ENCODE measurements at places on chromosomes 4 and X.

DNA sequence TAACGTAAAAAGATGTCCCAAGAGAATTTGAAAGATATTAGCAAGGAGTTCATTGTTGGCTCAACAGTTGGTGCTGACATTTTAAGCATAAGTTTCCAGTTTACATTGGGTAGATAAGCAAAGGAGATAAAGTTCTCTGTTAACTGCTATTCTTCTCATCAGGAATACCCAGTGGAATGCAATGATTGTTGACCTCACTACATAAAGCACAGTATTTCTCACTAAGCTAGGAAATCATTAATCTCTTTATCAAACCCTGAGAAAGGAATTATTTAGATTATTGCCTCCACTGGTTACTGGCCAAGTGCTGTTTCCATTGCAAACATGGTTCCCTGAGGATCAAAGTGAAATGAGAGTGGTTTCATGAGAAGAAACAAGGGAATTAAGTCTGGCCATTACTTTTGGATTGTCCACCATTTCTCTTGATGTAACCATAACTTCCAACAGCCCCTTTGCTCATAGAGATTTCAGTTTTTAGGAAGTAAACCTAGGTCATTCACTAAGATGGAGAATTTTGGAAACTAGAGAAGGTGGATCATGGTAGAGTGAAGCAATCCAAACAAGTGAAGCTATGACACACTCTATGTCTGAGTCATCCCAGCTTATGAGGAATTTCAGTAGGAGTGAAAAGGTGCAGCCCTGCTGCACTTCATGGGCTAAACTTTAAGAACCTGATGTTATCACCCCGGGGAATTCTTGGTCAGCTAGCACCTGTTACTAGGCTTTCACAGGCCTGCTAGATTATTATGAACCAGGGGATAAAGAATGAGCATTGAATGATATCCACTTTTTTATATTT, 163.4 kb downstream of the AREG start:
- no peak for DNase-seq

DNA sequence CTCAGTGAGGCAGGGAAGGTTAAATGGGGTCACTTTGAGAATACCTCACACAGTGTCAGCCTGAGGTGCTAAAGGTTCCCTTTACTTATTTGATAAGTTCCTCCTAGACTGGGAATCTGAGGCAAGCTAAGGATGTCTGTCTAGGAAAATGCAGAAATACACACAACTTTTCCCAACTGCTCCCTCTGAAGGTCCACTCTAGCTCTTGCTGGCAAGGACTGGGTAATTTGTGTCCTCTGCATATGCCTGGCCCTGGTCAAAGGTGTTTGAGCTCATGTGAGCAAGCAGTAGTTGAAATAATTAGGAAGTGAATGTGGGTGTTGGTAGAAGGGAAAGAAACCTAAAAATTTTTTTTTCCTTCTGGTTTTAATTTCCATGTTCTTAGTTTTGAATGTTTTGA, 21.3 kb downstream of the TXLNG start:
- no peak for DNase-seq

DNA sequence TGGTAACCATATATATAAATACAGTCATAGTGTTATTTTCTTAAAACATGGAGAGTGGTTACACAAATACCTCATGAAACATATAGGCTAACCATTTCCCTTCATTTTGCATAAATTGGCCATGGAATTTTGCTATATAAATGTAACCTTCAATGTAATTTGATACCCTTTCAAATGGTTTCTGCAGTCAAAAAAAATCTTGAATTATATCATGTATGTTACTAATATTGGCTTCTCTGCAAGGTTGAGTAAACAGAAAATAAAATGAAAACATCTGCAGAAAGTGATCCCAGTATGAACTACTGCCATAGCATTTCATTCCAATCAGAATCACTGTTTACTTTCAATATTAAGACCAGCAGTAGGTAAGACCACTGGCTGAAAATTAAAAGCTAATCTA, 1165.9 kb upstream of the TENM3 start:
- no peak for DNase-seq

DNA sequence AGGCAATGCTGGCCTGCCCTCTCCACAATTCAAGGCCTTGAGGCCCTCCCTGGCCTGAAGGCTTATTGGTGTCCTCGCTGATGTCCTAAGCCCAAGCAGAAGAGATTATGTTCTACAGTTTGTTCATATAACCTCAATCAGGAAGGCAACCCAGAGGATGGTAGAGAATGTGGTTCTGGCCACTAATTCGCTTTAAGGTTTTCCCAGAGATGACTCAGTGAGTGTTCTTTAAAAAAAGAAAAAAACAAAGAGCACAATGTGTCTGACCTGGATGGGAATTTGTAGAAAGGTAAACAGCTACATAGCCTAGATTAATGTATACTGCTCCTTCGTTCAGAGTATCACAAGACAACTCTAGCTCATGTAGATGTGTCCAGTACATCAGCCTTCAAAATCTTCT, 66.0 kb downstream of the MANBA start:
- DNase-seq = no peak

DNA sequence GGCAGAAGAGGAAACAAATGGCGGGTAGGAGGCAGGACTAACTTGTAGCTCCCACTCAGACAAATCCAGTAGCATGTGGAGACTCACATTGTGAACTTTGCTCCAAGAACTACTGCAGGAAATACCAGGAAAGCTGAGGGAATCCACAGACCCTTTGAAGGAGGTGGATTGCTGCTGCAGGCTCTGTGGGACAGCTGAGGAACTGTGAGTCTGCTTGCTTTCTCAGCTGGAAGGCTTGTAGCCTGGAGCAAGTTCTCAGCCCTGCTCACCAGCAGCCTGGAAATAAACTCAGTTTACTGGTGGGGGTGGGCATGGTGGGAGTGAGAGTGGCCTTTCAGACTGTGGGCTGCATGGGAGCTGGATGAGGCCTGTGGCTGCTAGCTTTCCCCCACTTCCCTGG, 16.0 kb downstream of the RTL3 start:
- no peak for DNase-seq

- no peak for DNase-seq
These were observed 56.7 kb downstream of the MTM1 start for GRCh38 chrX:150625097-150625496.

DNA sequence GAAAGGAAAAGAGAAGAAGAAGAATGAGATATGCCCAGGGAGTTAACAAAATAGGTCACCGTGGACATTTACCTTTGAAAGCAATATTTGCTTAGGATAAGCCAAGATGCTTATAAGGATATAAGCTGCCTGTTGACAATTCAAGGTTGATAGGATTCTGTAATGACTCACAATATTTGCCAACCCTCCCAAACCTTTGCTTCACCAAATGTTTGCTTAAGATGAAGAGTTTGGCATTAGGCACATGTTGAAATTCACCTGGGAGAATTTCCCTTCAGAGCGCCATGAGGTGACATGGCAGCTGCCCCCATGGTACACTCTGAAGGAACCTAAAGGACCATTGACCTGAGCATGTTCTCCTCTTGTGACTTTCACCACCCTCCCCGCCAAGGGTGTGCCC, 4.6 kb downstream of the PALLD start:
- no peak for DNase-seq

- DNase-seq = peak; percentile 36
These were observed 30.8 kb downstream of the HERC3 start for GRCh38 chr4:88623097-88623496.

- DNase-seq = no peak
These were observed 276.3 kb upstream of the GALNT7 start for GRCh38 chr4:172892300-172892699.

DNA sequence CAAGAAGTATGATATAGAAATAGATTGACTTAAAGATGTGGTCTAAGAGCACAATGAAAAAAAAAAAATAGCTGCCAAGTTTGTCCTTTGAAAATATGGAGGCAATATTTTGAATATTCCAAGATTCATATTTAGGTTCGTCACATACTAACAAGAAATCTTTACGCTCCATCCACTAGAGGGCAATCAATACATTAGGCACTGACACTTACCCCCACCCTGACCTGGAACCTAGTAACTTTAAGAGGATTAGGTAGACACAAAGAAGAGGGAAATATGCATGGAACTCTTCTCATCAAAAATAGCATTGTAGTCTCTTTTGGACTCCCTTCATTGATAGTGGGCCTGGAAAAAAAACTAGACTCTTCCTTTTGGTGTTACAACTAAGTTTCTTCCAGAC, 1108.1 kb downstream of the PCDH19 start:
- DNase-seq = no peak

DNA sequence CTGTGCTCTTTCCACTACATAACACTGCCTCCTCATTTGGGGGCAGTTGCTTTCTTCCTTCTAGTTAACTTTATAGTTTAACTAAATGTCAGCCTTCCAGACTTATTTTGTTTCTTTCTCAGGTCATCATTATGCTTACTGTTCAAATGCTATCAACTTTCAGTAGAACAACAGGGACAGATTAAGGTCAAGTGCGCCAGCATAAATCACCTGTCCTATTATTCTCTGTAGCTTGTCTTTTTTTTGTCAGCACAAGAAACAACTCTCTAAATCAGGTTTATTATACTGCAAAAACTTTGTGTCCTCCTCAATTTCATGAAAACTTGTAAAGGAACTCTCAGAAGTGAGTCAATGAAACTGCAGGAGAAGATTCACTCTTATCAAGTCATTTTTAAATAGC, 19.6 kb downstream of the SPANXA2 start:
- no peak for DNase-seq

- DNase-seq = no peak
These were observed 718.6 kb downstream of the CCSER1 start for GRCh38 chr4:90845777-90846176.

DNA sequence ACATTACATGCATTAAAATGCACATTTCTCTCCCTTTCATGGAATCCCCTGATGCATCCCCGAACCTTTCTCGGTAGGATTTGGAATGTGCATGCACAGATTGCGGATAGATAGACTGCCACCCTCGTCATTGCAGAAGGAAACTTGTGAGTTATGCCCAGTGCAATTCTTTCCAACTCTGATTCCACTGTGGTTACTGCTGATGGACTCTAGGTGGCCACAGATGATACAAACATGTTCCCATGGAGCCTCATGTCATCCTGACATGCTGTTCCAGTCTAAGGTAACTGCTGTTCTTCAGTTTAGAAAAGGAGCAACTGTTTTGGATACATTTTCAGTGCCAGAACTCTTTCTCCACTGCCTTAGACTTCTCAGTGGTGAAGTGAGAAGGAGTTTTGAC, 9.1 kb upstream of the VCX3B start:
- DNase-seq = no peak
